Suppressor macrophage treated with lipopolysaccharide for 1 hour (primary cell): ENCODE measurements at places on chromosomes 1 and 21.

DNA sequence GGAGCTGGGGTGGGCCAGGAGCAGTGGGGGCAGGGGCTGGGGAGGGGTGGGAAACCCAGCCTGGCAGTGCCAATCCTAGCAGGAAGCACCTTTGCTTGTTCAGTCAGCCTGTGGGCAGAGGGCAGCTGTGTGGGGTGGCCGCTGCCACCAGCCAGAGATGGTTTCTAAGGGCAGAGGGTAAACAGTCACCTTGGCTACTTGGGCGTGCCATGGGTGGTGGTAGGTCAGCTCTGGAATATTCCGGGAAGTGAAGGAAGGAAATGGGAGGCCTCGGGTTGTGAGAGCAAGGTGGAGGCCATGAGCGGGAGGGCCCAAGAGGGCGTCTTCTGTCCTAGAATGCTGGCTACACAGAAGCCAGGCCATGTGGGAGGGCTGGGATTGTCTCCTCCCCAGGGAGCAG, 20.7 kb upstream of the WNT4 start:
- DNase-seq: no peak

GRCh38 chr1:59377350-59377904, 80.5 kb downstream of the FGGY start:
- peak; percentile 10 for DNase-seq

GRCh38 chr1:103171041-103171590, 62.8 kb upstream of the COL11A1 start:
- no peak for DNase-seq

- no peak for DNase-seq
These were observed 2.1 kb downstream of the CTRC start for GRCh38 chr1:15440357-15440756.

- DNase-seq: no peak
These were observed 14.8 kb upstream of the ZFP69B start for GRCh38 chr1:40435471-40435870.

GRCh38 chr1:204177133-204177532, 11.0 kb upstream of the REN start:
- peak; percentile 20 for DNase-seq

DNA sequence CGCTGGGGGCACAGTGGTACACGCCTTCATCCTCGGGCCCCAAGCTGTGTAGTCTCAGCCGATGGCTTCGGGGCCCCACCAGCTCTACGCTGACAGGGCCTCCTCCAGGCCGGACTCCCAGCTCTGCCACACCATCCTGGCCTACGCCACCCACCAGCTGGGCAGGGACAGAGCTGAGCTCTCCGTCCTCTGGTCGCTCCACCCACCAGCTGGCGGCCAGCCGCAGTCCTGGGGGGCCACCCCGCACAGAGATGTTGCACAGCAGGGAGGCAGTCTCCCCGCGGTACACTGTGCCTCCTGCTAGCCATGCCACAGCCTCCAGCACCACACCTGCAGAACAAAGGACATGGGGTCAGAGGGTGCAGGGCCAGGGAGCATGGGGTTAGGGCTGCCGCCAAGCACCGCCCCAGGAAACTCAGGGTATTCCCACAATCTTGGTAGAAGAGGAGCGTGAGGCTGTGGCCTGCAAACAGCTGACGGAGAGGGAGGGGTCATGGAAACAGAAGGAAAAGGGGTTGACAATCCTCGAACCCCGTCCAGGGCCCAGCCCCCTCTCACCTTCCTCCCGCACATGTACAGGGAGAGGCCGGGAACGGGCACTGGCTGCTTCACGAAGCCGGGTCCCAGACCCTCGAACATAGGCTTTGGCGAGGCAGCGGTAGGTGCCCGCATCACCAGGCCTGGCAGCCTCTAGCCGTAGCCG, 5.9 kb downstream of the IGSF8 start:
- no peak for DNase-seq

DNA sequence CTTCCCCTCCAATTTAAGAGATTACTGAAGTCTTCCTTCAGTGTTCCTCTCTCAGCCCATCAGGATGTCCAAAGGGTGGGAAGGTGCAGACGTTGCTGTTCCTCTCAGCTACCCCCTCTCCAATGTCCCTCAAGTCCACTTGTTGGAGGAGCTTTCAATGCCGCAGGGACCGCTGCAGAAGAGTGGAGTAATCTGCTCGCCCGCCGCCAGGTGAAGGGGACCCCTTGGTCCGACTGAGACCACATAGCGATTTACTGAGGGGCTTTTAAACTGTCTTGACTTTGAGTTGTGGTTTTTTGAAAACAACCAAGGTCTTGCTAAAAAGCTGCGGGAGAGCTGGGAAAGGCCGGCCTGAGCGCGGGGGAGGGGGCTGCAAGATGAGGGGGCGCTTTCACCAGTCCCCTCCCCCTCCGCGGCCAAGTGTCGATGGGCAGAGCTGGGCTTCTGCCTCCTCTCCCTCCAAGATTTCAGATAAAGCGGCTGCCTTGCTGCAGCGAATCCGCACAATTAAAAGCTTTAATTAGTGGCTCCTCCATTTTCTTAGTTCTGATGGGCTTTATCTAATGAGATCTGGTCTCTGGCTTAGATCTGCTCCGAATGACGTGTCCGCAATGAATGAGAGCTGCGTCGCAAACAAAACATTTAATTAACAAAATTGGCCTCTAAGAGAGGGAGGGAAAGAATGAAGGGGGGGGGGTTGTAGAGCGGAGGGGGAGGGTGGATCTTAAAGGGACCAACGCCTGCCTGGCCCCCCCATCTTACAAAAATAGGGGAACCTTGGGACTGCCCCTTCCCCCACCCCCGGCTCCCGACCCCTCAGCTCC, 5.9 kb downstream of the LMO4 start:
- peak; percentile 12 for DNase-seq

DNA sequence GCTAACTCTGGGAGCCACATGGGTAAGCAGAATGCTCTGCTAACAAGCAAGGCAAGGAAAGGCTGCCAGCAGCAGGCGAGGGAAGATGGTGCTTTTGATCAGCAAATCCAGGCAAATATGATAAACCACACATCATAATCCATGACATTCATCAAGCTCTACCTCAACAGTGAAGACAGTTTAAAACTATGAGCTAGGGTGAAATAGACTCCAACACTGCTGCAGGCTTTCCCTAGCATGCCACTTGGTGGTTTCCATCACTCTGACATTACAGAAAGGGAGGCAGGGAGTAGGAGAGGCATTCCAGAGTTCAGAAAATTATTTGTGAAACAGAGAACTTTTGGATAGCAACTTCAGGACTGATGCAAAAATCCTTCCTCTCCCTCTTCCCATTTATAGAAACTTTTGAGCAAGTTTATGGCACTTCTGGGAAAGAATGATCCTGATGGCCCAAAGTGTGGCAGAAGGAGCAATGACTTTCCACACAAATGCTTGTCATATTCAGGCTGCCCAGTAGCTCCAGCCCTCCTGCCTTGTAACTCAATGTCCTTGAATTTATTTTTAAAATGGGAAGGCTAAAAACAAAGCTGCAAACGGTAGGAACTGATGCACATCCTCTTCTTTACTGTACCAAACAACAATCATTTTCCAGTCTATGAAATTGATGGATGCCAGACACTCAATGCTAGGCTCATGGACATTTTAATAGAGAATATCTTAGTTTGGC, 70.8 kb downstream of the SMYD2 start:
- no peak for DNase-seq
